ENCODE measurements at places on chromosomes 13 and 19. TPM values are rescaled to one million over a fixed set of nuclear protein-coding genes. Genes with fewer than 3 reads are reported as not detected.

PSG1 gene
- not detected for total RNA-seq

ECSIT gene
- 23.5 TPM for total RNA-seq

CCDC70 gene
- total RNA-seq, result not detected

LIM2 gene
- total RNA-seq, result not detected

PRX gene
- 1.3 TPM for total RNA-seq
